ENCODE measurements at places on chromosomes 13 and 19.

GRCh38 chr19:27997069-27997468 is 1215.9 kb downstream of the UQCRFS1 start:
- DNase-seq: no peak

- no peak for DNase-seq
Observed at GRCh38 chr19:3543150-3544057, 4.4 kb downstream of the TEKTIP1 start.

GRCh38 chr13:72585254-72585653 is 142.2 kb downstream of the MZT1 start:
- no peak for DNase-seq

DNA sequence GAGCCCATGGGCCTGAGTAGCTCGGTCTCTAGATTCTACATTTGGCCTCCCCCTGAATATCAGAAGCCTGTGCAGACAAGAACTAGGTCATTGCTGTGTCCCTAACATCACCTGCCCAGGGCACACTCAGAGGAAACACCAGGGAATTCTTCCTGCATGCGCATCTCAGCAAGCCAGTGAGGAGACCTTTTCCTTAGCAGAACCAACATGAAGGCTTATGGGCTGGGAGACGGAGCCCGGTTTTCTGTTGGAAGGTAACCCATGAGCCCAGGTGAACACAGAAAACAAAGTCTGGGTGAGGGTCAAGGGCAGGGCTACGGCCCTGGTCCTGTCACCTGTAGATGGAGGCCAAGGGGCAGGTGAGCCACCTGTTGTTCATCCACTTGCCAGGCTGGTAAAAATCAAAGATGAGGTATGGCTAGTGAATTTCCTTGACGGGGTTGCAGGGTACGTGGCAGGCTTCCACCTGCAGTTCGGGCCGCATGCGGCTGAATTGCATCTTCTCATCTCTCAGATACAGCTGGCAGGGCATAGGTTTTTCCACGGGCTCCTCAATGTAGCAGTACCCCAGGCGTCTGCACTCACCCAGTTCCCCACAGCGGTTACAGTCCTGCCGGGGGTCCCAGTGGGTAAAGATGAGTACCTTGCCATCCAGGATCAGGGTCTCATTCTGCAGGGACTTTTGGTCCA is 3.6 kb upstream of the FAM187B start:
- DNase-seq: no peak

GRCh38 chr19:35347171-35347929 is at the start of gene FFAR1:
Gene FFAR1 (plus strand): TSS chr19:35347902. CDS start chr19:35351552, 3,650 bp downstream.
- no peak for DNase-seq

DNA sequence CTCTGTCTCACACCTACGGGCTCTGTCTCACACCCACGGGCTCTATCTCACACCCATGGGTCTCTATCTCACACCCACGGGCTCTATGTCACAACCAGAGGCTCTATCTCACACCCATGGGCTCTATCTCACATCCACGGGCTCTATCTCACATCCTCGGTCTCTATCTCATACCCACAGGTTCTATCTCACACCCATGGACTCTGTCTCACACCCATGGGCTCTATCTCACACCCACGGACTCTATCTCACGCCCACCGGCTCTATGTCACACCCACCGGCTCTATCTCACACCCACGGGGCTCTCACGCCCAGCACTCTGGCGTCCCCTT is 73.9 kb downstream of the COL4A2 start:
- no peak for DNase-seq

GRCh38 chr19:3785938-3786824 is at the start of gene MATK:
Gene MATK (minus strand): TSS chr19:3786381. CDS start chr19:3785135, 1,246 bp downstream.
- no peak for DNase-seq

- no peak for DNase-seq
Observed at GRCh38 chr13:64078025-64078424, 2662.4 kb upstream of the PCDH20 start.

GRCh38 chr13:40453351-40454021 is 213.0 kb downstream of the FOXO1 start:
- DNase-seq: no peak

DNA sequence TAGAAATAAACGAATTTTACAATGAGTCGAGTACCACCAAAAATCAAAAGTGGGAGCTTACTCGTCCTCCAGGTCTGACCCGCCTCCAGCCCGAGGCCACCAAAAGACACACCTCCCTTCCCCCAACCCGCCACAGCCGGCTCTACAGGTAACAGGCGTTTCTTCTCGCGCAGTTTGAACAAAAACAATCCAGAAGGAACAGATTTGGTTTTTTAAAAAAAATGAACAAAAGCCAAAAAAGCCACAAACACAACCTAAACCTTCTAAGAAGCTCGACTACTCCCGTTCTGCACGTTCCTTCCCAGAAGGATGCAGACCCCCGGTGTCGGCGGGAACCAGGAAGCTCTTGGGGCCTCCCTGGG is 671 bp downstream of the ZDHHC20 start:
- peak; percentile 13 for DNase-seq

DNA sequence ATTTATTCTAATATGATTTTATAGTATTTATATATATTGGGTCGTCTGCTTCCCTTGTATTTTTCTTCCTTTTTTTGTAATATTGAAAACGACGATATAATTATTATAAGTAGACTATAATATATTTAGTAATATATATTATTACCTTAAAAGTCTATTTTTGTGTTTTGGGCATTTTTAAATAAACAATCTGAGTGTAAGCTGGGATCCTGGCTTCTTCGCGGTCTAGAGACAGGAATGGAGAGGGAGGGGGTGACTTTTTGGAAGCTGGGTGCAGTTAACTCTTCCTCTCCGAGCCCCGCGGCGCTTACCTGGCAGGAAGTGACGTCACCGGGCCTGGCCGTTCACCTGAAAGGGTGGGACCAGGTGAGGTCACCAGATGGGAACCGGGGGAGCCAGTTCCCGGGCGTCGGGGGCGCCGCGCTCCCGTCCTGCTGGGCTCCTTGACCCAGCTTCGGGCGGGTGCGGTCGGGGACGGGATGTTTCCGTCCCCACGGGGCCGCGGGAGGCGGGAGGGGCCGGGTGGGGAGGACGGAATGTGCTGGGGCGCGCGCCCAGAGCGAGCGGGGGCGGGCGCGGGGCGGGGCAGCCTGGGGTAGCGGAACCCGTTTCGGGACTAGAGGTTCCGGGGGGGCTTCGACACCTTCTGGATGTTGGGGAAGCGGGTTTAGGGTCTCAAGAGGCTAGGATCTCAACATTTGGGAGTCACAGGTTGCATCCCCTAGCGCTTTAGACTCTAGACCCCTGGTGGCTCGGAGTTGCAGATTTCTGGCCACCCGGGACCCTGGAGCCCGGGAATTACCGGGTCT is 2.8 kb downstream of the ZFP36 start:
- peak; percentile 10 for DNase-seq

- no peak for DNase-seq
Observed at GRCh38 chr19:6362351-6362801, 1.0 kb downstream of the CLPP start.

GRCh38 chr19:52307275-52307674 is 10.3 kb downstream of the ZNF480 start:
- no peak for DNase-seq

DNA sequence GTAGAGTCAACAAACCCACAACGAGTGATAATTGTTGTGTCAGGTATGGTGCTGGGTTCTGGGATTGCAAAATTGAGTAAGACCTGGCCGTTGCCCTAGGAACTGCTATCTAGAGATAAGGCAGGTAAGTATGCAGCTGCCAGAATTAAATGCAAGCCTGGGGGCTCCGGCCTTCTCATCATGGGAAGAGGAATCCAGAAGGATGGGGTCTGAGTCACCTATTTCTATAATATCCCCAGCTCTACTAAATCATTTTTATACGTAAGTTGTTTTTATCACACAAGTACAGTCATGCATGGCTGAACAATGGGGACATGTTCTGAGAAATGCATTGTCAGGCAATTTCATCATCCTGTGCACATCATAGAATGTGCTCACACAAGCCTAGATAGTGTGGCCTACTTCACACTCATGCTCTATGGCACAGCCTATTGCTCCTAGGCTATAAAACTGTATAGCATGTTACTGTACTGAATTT is 203.0 kb downstream of the KLF5 start:
- DNase-seq: no peak

DNA sequence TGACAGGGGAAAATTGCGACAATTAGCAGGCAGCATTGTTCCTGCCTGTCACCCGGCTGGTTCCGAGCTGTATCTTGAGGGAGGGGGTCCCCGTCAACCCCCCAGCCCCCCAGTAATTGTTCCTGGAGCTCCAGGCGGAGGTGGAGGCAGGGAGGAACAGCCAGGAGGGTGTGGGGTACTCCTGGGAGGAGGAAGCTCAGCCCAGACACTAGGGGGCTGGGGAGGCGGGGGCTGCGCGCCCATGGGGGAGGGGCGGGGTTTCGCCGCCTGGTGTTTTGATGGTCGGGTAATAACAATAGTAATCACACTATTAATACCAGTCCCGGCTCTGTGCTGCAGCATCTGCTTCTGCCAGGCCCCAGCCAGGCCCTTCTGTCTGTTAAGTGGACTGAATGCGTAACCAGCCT is 8.6 kb downstream of the NPAS1 start:
- DNase-seq: peak; percentile 23

- DNase-seq: no peak
Observed at GRCh38 chr19:49823472-49823871, 5.4 kb downstream of the MED25 start.

- DNase-seq: peak; percentile 12
Observed at GRCh38 chr19:18895038-18895823, 727 bp downstream of the CERS1 start.

DNA sequence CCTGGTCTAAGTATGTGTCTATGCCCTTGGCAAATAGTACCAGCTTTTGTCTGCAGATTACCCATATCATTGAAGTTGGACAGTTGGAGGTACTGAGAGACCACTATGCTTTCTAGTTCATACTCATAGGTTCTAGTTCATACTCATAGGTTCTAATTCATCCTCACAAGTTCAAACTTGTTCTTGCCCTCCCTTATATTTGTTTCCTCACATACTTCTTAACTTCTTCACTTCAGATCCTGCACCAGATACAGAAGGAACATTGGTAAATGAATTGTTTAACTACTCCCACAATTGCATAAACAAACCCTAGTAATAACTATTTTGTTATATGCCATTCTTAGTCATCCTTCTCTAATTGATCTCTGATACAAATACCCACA is 172.2 kb downstream of the SLITRK1 start:
- no peak for DNase-seq

GRCh38 chr19:36245210-36246005 is 30.5 kb downstream of the ZNF146 start:
- no peak for DNase-seq

DNA sequence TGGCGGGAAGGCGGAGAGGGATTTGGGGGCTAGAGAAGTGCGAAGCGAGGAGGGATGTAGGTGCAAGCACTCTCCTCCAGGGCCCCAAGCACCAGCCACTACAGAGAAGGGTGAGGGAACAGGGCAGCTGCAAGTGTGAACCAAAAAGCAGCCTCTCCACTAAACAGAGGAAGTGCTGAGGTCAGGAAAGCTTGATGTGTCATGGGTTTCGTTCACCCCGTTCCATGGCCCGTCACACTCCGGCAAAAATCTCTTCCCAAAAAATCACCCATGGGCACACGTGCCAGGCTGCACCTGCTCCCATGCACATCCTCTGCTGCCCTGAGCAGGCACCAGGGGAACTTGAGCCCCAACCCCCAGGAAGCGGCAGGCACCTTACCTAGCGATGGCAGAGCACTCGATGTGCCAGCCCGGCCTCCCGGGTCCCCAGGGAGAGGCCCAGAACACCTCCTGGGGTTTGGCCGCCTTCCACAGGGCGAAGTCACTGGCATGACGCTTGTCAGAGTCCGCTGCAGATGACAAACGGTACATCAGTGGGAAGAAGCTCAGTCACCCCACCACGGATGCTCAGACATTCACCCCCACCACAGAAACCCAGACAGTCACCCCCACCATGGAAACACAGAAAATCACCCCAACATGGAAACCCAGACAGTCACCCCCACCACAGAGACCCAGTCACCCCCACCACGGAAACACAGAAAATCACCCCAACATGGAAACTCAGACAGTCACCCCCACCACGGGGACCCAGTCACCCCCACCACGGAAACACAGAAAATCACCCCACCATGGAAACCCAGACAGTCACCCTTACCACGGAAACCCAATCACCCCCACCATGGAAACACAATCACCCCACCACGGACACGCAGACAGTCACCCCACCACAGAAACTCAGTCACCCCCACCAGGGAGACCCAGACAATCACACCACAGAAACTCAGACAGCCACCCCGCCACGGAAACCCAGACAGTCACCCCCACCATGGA is 29.0 kb downstream of the CARS2 start:
- DNase-seq: no peak

DNA sequence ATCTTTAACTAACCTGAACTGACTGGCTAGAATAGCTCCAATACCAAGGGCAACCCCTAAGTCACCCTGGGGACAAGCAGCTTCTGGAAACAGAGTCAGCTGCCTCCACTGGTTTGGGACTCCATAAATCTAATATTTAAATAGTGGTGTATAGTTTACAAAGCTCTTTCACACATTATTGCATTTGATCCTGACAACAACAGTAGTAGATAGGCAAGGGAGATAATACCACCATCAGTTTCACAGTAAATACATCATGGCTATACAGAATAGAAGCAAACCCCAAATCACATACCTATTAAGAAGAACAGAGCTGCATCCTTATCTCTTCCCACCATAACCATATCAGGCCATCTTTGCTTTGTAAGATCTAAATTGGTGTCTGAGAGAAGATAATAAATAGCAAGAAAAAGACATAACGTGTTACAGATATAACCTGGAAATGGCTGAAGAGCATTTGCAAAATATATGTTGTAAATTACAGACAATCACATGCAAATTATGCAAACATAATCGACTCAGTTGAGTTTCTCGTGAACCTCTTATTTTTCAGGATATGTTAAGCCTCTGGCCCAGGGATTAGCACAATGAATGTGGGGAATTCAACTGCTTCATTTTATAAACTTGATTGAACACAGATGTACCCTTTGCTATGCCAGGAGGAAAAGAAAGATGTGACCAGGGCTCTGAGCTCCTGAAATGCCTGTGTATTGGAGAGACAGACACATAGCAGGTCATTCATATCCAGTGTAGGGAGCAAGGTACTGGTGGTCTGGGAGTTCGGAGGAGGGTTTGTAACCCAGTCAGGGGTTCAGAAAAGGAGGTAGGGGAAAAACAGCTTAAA is 142.5 kb downstream of the SLC7A1 start:
- no peak for DNase-seq

- DNase-seq: no peak
Observed at GRCh38 chr13:92259523-92259922, 861.1 kb downstream of the GPC5 start.

DNA sequence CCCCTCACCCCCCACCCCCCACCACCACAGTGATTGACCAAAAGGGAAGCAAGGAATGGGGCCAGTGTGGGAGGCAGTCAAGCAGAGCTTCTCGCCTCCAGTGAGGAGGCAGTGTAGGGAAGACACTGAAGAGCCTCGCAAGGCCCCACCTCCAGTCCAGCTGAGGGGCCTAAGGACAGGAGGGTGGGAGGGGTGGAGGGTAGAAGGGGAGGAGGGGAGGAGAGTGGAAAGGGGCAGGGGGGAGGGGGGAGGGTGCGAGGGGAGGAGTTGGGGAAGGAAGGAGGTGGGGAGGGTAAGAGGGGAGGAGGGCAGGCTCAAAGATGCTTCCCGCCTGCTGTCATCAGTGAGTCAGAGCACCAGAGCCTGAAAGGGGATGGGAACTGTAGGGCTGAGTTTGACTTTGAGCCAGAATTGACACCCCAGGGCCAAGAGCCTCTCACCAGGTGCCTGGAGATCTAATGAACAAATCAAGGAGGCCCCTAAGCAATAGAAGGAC is 786.2 kb downstream of the UQCRFS1 start:
- DNase-seq: no peak
